ENCODE measurements at places on chromosomes 6 and 20. TPM values are rescaled to one million over a fixed set of nuclear protein-coding genes. Genes with fewer than 3 reads are reported as not detected.

DNA sequence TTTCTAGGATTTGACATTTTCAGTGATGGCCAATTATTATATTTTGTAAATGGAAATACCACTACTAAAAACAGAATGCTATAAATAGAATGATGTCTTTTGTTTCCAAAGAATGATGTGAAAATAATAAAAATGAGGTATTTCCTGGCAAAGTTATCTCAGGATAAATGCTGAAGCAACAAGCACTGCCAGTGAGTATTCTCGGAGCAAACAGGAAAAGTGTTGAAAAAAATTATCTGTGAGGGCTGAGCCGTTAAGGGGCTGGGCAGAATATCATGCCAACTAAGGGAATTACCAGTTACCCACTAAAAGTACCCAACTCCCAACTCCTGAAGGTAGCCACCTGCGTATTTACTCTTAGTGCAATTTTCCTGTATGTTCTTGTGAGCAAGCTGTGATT lies 23.6 kb upstream of the SCAF8 start:
- no peak for DNase-seq

GRCh38 chr6:132666118-132666517 lies 7.1 kb upstream of the TAAR1 start:
- DNase-seq = no peak

GRCh38 chr6:160519603-160520042 lies 144.5 kb downstream of the LPA start:
- no peak for DNase-seq

DNA sequence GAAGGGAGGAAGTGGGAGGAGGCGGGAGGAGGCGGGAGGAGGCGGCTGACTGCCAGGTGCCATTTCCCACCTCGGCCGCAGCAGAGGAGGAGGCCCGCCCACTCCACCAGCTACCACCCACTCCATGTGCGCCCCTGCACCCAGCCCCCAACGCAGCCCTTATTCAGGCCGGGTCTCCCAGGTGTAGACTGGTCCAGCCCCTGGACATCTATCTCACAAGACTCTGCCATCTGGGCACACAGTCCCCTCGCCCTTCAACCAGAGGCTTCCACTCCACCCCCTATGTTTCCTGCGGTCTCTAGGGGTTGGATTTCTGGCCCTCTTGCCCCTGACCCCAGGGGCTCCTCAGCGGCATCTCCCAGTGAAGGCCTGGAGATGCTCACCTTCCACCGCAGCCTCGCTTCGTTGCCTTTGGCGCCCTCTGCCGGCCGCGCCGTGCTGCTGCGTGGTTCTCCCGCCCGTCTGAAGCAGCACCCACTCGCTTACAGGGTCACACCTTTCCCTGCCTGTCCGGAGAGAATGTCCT lies 32.6 kb upstream of the FAM83D start:
- DNase-seq = peak; percentile 39

- DNase-seq = no peak
These were observed 27.5 kb upstream of the NKX2-4 start for GRCh38 chr20:21424846-21425245.

DNA sequence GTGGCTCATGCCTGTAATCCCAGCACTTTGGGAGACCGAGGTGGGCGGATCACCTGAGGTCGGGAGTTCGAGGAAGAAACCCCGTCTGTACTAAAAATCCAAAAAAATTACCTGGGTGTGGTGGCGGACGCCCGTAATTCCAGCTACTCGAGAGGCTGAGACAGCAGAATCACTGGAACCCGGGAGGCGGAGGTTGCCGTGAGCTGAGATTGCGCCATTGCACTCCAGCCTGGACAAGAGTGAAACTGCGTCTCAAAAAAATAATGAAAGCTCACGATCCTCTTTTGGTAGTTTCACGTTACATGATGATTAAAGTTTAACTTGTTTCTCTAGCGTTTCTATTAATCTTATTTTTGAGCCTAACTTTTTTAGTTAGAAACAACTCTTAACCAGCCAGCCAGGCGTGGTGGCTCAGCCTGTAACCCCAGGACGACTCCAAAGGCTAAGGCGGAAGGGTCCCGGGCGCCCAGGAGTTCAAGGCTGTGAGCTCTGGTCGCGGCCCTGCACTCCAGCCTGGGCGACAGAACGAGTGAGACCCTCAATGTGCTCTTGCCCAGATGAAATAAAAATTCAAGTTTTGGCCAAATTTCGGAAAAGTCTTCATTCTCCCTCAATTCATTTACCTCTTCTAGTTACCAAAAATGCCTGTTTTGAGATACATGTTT lies 1.2 kb upstream of the WRNIP1 start:
- no peak for DNase-seq

GRCh38 chr20:45392733-45393132 lies 14.6 kb upstream of the TP53TG5 start:
- DNase-seq = no peak

- no peak for DNase-seq
These were observed 14.2 kb downstream of the VAPB start for GRCh38 chr20:58403272-58403671.

GRCh38 chr6:10421158-10421920 lies 6.5 kb upstream of the TFAP2A start:
- DNase-seq = no peak

- DNase-seq = no peak
These were observed 89.5 kb upstream of the SIM1 start for GRCh38 chr6:100554228-100554627.

GRCh38 chr6:166418691-166419143 lies 36.0 kb upstream of the MPC1 start:
- no peak for DNase-seq

DNA sequence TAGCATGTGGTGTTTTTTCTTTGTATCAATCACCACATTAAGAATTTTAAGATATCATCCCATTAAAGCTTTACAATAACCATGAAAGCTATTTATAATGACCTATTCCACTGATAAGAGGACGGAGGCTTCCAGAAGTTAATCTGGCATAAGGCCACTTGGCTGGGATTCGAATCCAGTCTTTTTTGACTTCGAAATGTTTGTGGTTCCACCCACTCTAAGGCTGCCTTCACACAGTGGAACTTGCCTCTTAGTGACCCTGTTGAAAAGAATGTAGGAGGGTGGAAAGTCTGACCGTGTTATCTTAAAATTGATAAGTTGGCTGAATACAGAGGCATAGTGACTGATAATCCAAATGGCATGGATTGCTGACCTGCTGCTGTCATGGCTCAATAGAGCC lies 959.7 kb downstream of the KIF16B start:
- DNase-seq = no peak

GRCh38 chr6:12967686-12968085 lies 251.1 kb downstream of the PHACTR1 start:
- no peak for DNase-seq

DNA sequence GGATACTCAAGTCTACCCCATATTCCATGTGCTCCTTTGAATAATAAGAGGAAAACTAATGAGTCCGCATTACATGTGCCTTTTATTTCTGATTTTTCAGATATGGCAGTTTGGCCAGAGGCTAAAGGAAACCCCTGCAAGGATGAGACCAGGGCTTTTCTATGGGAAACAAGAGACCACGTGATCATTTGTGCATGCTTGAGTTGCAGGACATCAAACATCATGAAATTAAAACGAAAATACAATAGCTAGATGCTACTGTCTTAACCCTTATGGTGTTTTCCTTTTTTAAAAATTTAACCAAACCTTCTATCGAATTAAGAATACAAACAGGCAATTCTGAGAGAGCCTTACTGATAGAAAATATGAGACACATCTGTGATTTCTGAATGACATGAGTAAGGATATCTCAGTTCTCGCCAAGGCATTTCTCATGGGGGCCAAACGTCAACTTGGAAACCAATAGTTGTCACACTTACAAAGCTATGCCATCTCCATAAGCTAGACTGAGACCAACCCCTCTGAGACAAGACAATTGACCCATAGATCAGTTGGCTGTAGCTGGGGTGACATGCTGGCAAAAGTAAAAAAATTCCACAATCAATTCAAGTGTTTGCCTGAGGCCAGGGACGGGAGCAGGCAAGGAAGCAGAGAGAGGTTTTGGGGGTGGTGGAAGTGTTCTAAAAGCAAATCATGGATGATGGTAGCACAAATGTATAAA lies 52.8 kb downstream of the RIPOR2 start:
- no peak for DNase-seq

DNA sequence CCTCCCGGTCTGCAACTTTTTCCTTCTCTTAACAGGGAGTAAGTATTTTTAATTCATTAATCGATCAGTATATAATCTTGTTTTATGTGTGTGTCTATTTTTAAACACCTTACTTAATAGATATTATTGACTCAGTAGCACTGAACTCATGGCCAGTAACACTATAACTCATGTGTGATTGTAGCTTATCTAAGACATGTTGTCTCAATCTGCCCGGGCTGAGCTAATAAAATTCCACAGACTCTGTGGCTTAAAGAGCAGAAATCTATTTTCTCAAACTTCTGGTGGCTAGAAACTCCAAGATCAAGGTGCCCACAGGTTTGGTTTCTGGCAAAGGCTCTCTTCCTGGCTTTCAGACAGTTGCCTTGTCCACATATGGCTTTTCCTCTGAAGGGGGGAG lies 68.8 kb upstream of the TNFAIP3 start:
- no peak for DNase-seq

TMX4 gene
- total RNA-seq = 34.6 TPM

NMBR gene
- not detected for total RNA-seq

TOX2 gene
- total RNA-seq = 85.4 TPM

NKX2-4 gene
- total RNA-seq = not detected

AARS2 gene
- total RNA-seq = 13.1 TPM

SLC35B3 gene
- 16.7 TPM for total RNA-seq
